Cortex of kidney (tissue), 1 donor: ENCODE measurements at places on chromosomes 12 and 14.

- no peak for DNase-seq
Measured at GRCh38 chr14:33052943-33053342, 114.3 kb downstream of the NPAS3 start.

- no peak for DNase-seq
Measured at GRCh38 chr14:70663707-70664179, 22.0 kb downstream of the TTC9 start.

DNA sequence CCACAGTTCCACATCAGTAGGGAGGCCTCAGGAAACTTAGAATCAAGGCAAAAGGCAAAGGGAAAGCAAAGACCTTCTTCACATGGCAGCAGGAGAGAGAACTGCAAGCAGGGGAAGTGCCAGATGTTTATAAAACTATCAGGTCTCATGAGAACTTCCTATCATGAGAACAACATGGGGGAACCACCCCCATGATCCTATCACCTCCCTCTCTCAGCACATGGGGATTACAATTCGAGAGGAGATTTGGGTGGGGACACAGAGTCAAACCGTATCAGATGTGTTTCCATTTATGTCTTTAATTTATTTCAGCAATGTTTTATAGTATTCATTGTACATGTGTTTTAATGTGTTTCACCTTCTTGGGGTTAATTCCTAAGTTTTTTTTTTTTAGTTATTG, 25.8 kb downstream of the METAP2 start:
- no peak for DNase-seq

- DNase-seq: no peak
Measured at GRCh38 chr14:78933948-78934524, 763.9 kb downstream of the NRXN3 start.

DNA sequence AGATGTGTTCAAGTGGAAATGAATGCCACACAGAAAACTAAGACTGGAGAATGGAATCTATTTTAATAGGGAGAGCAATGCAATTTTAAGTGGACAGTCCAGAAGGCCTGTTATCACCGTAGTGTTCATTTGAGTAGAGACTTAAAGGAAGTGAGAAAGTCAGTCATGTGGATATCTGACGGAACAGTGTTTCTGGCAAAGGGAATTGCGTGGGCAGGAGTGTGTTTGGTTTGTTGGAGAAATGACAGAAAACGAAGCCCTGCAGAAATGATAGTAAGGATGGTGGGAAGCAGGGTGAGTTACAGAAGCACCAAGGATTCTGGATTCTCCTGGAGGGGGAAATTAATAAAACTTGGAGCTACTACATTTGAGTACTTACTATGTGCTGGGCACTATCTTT, 776.6 kb downstream of the MED13L start:
- no peak for DNase-seq

DNA sequence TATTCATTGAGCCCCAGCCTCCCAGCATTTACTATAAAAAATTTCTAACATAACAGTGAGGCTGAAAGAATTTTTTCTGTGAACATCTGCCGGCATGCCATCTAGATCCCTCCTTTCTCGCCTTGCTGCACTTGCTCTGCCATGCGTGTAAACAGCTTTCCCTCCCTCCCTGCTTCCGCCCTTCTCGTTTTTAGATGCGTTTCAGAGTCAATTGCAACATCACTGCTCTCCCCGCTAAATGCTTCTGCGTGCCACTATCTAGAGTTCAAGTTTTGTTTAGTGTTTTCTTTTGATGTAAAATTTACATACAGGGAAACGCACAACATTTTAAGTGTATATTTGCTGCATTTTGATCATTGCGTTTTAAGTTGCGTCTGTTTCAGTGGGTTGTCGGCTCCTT, 83.6 kb downstream of the CCDC92 start:
- no peak for DNase-seq

GRCh38 chr12:100199347-100200149, 1.1 kb upstream of the ACTR6 start:
- DNase-seq: no peak

- no peak for DNase-seq
Measured at GRCh38 chr14:99930420-99931274, 134.6 kb upstream of the EVL start.

- no peak for DNase-seq
Measured at GRCh38 chr12:7142056-7142644, 12.0 kb downstream of the CLSTN3 start.

GRCh38 chr14:22986508-22987054, 4.2 kb upstream of the AJUBA start:
- no peak for DNase-seq

DNA sequence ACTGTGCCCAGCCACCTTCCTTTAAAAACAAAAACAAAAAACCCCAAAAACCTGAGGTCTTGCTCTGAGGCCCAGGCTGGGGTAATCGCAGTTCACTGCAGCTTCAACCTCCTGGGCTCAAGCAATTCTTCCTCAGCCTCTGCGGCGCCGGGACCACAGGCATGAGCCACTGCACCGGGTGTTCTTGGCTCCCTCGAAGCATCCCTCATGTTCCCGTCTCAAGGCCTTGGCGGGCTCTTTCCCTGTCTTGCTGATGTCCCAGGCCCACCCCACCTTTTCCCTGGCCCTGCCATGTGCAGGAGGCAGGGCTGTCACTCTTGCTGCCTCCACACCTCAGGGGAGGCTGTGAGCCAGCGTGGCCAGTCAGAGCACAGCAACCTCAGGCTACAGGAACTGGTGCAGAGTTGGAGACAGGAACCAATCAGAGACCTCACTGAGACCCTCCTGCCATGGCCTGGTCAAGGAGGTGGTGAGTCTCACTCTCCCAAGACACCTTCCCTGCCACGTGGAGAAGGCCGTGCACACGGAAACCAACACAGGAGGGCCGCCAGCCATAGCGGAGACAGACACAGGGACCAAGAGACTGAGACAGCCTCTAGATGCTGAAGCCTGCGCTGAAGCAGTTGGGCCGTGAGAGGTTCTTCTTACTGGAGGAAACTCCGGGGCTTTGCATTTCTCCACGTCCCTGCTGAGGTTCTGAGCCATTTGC, 6.0 kb upstream of the AMN start:
- DNase-seq: no peak

DNA sequence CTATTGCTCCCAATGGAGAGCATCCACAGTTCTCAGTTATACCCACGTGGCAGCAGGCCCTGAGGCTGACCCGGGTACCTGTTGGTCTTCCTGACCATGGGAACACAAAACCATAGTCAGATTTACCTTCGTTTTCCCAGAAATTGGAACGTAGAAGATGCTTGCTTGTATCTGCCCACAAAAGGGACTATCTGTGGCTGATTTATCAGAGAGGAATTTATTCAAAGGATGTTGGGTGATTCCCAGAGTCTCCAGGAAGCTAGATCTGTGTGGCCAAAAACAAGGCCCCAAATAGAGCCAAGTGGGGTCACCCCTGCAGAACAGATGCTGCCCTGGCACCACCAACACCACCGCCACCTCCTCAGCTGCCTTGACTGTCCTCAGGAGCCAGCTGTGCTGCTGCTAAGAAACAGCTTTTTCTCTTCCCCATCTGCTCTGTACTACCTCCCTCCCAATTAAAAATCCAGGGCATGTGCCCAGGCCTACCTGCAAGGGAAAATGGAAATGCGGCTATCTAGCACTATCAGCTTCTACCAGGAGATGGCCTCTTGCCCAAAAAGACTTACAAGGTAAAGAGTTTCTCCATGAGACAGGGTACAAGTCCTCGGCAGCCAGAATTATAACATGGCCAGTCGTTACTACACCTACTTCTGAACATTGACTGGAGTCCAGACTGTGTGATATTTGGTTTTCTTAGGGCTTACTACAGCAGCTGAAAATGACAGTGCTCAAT, 128.6 kb upstream of the PLEKHG7 start:
- no peak for DNase-seq

DNA sequence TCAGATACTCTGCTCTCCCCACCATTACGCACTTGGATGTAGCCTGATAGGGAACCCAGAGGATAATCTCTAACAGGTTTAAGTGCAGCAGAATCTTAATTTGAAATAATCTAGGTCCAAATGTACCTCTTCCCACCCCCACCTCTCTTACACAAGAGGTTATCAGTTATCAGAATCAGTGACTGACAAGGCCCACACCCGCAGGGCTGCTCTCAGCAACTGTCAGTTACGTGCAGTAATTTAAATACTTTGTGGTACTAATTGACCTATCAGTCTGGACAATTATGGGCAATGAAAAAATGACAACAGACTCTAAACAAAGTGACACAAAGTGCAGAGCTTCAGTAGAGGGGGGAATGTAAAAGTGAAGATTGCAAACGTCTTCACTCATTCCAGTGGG, 74.0 kb downstream of the CLIP1 start:
- DNase-seq: no peak

GRCh38 chr12:3629057-3629830, 123.7 kb downstream of the CRACR2A start:
- no peak for DNase-seq

GRCh38 chr14:68279777-68280233, 460.2 kb downstream of the RAD51B start:
- DNase-seq: no peak
